Midbrain (tissue), 1 donor: ENCODE measurements at places on chromosomes 5 and 9.

GRCh38 chr5:40381676-40382363 lies 297.9 kb upstream of the PTGER4 start:
- DNase-seq = no peak

- DNase-seq = no peak
Observed at GRCh38 chr5:12652201-12652600, 748.0 kb upstream of the CTNND2 start.

DNA sequence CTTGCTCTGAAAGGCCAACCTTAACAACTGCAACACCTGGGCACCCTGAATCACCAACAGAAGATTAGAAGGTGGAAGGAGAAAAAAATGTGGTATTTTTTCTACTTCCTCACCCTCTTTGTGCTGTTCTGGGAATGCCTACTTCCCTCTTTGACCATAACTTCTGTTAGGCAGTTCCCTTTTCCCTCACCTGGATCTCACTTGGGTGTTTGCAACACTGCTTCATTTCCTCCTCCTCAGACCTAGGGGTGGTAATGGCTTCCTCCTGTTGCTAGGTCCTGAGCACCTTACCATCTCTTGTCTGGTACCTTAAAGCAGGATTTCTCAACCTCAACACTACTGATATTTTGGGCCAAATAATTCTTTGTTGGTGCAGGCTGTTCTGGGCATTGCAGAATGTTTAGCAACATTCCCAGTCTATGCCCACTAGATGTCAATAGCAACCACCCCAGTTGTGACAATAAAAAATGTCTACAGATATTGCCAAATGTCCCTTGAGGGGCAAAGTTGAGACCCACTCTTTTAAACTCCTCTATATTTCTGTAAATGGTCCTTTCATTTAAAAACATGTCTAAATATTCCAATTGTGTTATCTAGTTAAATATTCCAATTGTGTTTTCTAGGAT lies 300.0 kb upstream of the VLDLR start:
- peak; percentile 4 for DNase-seq

DNA sequence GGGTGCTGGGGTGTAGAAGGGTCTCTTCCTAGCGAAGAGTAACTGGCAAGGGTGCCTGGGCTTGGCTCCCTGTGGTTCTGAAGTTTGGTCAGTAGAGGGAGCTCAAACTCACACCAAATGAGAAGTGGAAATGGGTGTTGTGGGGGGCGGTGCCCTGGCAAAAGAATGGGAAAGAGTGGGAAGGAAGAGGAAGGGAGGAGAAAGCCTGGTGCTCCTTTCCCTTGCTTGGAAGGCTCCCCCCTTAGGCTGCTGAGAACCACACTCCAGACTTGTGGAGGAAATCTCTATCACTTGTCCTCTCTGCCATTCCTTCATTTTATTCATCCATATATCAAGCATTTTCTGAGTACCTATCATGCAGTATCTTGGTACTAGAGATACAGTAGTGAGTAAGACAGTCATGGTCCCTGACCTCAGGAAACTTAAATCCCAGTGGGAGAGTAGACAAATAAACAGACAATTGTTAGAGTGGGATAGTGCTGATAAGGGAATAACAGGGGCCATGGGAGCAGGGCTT lies 13.0 kb downstream of the SLC4A9 start:
- DNase-seq = peak; percentile 57

DNA sequence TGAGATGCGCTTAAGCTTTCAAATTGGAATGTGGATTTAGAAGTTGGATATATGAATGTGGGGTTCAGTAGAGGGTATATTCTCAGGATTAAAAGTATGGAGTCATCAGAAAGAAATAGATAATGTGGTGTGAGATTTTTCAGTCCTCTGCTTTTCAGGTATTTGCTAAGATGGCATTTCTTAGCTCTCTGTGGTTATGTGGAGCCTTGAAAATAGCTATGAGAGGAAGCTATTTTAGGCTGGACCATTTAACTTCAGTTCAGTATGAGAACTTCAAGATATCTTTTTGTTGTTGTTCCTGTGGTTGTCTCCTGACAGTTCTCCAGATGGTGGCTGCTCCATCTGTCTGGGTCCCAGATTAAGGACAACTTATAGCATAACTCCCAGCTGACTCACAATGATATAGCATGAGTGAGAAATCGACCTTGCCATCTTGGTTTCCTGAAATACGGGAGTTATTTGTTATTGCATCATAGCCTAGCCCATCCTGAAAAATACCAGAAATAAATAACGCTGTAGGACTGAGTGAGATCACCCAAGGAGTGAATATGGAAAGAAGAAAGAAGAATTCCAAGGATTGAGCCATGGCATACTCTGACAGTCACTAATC lies 461.5 kb downstream of the ANXA1 start:
- DNase-seq = no peak

DNA sequence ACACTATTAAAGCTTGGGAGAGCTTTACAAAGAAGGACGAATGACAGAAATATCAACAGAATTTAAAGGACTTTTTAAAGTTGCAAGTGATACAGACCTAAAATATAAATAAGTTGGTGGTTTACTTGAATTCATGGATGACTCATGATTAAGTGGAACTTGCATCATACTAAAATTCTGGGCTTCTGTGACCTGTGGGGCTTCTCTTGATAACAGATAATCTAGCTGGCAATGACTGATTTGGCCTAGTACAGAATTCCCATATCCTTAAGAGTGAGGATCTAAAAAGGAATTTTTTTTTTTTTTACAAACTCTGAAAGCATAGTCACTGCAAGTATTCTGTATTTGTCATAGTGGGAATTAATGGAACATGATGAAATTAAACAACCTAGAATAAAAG lies 543.7 kb upstream of the SGCD start:
- DNase-seq = no peak

DNA sequence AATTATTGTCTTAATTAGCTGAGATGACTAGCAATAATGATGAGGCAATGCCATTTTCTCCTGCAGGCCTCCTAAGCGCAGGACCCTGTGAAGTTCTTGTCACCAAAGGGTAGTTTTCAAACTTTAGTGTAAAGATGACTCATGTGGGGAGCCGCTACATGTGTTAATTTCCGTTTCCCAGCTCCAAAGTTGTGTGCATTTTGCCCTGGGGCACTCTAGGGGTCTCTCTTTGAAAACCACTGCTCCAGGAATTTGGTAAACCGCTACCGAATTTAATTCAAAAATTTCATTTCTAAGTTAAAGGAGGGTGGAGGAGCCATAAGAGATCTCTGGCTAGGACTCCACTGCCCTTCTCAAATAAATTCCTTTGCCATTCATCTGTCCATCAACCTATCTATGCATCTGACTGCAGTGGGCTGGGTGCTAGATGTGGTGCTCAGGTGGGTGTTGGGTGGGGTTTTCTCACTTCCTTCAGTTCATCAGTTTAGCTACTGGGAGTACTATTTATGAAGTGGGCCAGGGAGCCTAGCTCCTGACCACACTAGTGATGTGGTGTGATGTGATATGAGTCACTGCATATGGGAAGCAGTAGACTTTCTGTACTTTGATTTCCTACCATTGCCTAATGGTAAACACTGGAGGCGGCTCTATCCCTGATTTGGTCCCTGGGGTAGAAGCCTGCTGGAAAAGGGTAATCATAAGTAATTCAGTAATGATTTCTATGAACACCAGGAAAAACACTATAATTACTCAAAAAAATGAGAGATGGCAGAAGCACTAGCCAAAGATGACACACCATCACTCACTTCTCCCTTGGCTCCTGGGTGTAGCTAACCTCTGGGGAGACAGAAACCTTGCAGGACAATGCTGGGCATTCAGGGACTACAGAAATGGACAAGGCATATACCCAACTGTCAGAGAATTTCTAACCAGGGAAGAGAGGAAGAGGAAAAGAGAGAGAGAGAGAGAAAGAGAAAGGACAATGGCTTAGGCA lies 4.0 kb upstream of the ZSWIM6 start:
- no peak for DNase-seq

- no peak for DNase-seq
Observed at GRCh38 chr5:43422143-43422542, 10.0 kb upstream of the CCL28 start.

DNA sequence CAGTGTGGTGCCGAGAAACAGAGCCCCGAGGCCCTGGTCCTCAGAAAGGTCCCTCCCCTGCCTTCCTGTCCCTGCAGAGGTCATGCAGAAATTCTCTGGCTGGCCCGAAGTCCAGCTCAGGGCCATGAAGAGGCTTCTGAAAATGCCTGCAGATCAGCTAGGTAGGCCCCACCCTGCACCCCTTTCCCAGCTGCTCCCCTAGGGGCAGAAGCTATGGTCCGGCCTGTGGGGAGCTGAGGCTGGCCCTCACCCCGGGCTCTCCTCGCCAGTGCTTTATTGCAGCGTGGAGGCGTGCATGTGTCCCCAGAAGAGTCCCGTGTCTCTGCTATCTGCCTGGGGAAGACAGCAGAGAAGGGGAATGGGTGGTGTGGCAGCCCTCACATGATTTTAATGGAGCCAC lies 19.9 kb downstream of the REXO4 start:
- DNase-seq = no peak

DNA sequence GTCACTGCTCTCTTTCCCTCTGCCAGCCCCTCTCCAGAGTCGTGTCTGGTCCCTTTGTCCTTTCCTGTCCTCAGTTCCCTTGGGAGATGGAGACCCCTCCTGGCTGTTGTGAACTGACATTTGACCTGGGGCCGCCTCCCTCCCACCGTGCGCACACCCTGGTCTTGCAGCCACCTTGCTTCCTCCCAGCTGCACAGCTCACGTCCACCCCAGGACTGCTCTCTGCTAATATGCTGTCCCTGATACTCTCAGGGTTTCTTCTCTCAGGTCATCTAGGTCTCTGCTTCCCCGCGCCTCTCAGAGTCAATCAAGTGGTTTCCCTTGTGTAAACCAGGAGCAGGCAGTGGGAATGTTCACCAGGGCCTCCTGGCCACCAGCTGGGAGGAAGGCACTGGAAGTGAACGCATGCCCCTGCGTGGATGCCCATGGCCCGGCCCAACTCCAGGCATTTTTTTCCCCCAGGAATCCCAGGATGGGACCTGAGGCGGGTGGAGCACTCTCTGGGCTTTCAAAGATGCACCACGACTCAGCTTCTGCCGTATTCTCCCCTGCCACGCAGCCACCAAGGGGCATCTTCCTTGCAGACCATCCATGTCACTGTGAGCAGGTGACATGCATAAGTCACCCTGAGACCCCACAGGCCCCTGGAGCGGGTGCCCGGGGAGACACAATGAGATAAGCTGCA lies 142.4 kb downstream of the OLFM1 start:
- no peak for DNase-seq

DNA sequence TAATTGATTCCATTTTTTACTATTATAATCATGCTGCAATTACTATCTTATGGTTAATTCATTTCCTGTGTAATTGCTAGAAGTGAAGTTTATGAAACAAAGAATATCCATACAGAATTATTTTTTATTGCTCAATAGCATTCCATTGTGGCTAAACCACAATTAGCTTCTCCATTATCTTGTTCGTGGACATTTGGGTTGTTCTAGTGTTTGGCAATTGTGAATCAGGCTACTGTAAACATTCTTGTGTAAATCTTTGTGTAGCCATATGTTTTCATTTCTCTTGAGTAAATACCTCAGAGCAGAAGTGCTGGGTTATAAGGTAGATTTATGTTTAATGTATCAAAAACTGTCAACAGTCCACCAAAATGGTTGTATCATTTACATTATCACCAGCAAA lies 341.1 kb downstream of the MAT2B start:
- no peak for DNase-seq
